Placental pericyte (primary cell): ENCODE measurements at places on chromosomes 16 and 17. TPM values are rescaled to one million over a fixed set of nuclear protein-coding genes. Genes with fewer than 3 reads are reported as not detected.

Gene TNFRSF13B
- total RNA-seq: not detected in 2 replicates

Gene WSCD1
- 0.14 and 1.8 TPM in 2 replicates for total RNA-seq

Gene NAA60
- 15.5 and 17.3 TPM in 2 replicates for total RNA-seq

Gene KRTAP2-2
- total RNA-seq: not detected in 2 replicates

Gene NUP85
- 16.6 and 55.3 TPM in 2 replicates for total RNA-seq

Gene TMEM235
- total RNA-seq: not detected in 2 replicates

Gene SEZ6
- not detected in 2 replicates for total RNA-seq

Gene VPS35L
- 62.3 and 64.1 TPM in 2 replicates for total RNA-seq

Gene RAB26
- 1.4 and 1.5 TPM in 2 replicates for total RNA-seq

Gene GLIS2
- total RNA-seq: 3.7 and 5.3 TPM in 2 replicates
